ENCODE measurements at places on chromosomes 6 and 20.

- no peak for DNase-seq
Measured at GRCh38 chr20:22808628-22809027, 224.3 kb upstream of the FOXA2 start.

DNA sequence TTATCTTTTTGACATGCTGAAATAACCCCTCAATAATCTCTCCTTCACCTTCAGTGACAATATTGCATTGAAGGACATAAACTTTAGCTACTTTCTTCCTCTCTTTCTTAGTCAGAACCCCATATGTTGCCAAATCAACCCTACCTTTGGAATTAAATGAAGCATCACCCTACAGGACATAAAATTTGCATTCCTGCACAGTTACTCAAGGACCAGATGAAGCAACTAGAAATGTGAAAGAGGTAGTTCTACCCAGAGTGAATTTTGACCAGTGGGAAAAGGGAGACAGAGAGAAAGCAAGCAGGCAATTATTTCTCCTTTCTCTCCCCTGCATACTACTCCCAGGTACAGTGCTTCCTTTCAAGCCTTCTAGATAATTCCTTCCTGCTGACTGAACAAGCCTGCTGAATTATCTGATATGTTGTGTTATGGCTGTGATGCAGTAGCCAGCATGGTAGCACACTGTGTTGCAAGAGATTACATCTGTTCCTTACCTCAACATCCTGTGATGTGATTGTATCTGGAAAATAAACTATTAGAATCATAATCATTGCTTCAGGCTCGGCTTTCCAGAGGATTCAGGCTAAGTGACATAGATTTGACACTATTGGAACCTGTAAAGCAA is 16.6 kb downstream of the TENT5A start:
- no peak for DNase-seq

DNA sequence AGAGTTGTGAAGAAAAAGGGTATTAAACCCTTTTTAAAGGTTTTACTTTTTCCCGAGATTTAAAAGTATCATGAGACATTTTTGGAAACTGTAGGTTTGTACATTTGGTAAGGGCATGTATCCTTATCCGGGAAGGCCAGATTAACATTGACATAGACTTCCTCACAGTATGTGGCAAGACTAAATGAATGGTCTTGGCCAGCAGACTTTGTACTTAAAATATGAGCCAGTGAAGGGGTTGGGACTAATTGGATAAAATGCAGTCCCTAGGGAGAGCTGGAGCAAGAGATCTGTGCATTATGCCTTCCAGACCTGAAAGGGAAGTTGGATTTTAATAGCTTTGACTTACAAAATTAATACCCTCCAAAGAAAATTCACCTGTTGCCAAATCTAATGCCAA is 60.4 kb upstream of the CCN2 start:
- no peak for DNase-seq

DNA sequence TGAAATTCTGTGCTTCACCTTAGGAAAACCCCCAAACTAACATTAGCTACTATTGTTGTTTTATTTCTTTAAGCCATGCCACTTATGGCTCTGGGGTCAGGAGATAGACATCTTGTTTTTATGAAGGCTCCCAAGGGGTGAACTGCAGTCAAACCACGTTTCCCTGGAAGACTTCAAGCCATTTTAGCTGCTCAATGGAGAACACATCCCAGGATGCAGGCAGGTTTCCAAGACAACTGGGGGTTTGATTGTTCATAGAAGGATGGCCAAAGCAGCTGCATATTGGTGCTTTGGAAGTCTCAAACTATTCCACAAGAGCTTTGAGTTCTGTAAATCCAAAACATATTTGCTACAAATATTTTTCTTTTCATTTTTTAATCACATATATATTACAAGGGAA is 818.0 kb downstream of the MAFB start:
- DNase-seq: no peak

DNA sequence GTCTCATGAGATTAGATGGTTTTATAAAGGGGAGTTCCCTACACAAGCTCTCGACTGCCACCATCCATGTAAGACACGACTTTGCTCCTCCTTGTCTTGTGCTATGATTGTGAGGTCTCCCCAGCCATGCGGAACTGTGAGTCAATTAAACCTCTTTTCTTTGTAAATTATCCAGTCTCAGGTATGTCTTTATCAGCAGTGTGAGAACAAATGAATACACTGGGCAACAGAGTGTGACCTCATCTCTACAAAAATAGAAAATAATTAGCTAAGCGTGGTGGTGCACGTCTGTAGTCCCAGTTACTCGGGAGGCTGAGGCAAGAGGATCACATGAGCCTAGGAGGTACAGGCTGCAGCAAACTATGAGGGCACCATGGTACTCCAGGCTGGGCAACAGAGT is 51.3 kb downstream of the MDN1 start:
- no peak for DNase-seq

DNA sequence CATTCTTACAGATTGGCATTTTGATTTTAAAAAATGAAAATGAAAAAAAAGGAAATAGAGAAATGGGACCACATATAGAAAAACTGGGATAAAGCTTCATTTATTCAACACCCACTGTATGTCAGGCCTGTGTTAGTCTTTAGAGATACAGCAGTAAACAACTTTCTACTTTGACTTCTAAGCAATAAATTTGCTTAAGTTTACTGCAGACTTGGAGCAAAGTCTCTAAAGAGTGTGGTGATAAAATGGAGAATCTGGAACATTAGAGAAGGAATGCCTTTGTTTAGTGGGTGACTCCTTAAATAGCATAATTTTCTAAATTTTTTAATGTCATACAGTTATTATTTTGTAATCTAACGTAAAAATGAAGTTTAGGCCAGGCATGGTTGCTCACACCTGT is 80.7 kb upstream of the CNKSR3 start:
- DNase-seq: no peak

DNA sequence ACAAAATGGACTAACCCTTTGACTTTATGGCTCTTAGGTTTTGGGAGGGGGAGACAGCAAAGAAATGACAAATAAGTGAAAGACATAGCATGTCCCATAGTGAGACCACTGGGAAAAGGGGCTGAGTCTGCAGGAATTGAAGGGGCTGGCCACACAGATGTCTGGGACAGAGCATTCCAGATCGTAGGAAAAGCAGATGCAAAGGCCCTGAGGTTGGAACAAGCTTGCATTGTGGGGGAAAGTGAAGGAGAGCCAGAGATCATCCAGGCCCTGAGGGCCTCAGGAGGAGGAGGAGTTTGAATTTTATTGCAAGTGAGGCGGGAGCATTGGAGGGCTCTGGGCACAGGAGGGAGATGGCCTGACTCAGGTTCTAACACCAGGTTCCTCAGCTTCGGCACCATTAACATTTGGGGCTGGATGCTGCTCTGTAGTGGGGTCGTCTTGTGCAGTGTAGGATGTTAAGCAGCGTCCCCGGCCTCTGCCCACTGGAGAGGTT is 97.5 kb downstream of the CEBPB start:
- DNase-seq: no peak

GRCh38 chr20:22703843-22704242 is 119.5 kb upstream of the FOXA2 start:
- DNase-seq: no peak

GRCh38 chr6:78615430-78615904 is 251.9 kb upstream of the IRAK1BP1 start:
- no peak for DNase-seq

- no peak for DNase-seq
Measured at GRCh38 chr20:45426320-45427016, 10.5 kb downstream of the PIGT start.

- peak; percentile 77 for DNase-seq
Measured at GRCh38 chr6:157322792-157323254, 496 bp downstream of the TMEM242 start.

DNA sequence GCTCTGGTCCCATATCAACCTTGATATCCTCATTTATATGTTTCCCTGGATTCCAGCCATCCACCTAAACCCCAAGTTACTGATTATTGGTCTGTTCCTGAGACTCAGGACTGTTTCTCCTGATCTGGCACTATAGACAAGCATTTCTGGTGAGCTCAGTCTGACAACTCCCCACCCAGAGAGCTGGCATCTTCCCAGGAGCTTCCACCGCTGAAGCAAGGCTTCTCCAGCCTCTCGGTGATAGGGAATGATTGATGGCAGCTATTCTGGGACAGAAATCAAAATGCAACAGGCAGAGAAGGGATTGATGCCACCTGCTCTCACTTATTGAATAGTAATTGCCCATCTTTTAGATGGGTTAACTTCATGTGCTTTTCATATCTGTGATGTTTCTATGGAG is 169.7 kb upstream of the GGTLC1 start:
- DNase-seq: no peak

GRCh38 chr6:153613719-153614455 is 425.2 kb upstream of the OPRM1 start:
- no peak for DNase-seq

GRCh38 chr6:43733471-43734293 is 36.3 kb upstream of the VEGFA start:
- no peak for DNase-seq

- no peak for DNase-seq
Measured at GRCh38 chr6:107124934-107125348, 9.6 kb upstream of the BEND3 start.

DNA sequence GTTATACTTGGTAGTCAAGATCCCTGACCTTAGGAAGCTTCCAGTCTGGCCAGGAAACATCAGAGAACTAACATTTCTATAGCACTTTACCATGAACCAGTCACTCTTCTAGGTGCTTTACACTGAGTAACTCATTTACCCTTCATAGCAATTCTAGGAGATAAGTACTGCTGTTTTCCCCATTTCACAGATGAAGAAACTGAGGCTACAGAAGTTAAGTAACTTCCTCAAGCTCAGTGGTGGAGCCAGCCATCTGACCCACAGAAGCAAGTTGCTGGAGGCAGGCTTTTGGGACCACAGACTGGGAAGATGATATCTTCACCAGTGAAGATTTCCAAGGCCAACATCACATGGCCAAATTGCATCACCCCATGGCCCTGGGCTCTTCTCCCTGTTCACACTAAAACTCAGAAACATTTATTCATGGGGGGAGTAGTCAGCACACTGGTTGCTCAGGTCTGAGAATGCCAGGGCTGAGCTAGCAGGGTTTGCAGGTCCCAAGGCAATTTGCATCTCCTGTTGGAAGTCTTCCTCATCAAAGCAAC is 70.3 kb downstream of the UNC5CL start:
- DNase-seq: no peak

DNA sequence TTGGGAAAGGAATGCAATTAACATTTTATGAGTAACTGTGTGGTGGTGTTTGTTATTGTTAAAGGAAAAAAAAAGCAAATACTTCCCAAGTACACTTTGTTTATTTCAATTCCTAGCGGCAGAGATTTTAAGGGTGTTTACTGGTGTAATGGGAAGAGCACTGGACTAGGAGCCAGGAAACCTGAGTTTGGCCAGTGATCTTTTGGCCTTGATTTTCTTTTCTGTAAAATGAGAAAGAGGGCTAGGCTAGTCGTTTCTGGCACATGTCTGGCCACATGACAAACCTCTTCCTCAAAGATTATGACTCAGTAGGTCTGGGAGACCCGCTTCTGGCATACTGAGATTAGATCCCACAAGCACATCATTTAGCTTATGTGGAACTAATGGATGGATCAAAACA is 428.1 kb upstream of the NOX3 start:
- no peak for DNase-seq

- no peak for DNase-seq
Measured at GRCh38 chr6:25062070-25062811, 126.5 kb upstream of the RIPOR2 start.

DNA sequence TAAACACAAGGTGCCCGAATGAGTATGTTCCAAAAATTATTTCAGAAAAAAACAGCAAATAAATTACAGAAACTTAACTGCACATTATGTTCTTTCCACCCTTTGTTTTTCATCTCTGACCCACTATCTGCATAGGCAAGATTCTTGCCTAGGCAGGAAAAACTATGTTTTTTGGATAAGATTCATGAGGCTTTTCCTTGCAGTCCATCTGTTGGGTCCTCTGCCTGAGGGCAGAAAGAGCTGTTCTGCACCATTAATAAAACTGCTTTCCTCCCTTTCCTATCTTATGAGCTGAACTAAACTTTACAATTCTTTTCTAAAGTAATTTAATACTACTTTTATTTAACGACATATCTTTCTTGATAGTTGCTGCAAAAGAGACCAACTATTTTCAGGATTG is 21.1 kb downstream of the ENPP1 start:
- DNase-seq: no peak

- DNase-seq: no peak
Measured at GRCh38 chr6:43838276-43839036, 68.4 kb downstream of the VEGFA start.

DNA sequence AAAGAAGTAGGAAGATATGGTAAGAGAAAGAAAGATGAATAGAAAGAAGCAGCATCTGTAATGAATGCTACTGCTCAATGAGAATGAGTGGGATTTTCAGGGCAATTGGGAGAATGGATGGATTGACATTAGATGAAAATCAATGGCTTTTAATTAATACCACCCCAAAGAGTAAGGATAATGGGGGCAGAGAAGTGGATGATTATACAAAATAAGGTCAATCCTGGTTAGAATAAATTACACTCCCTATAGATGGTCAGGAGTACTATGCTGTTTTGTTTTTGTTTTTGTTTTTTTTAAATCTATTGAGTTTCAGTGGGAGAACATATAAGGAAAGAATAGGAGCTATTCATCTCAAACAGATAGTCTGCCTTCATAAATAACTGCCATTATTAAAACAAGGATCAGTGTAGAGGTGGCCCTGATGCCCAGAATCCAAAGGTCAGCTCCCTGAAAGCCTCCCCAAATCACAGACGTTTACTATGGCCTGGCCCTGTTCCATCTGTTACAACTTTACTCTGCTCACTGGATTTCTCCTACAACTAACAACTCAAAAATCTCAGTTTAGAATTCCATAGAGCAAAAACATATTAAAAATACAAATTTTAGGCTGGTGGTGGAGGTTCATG is 535.4 kb upstream of the NRSN1 start:
- DNase-seq: no peak

GRCh38 chr20:8805737-8806442 is 263.0 kb upstream of the PLCB4 start:
- DNase-seq: no peak

DNA sequence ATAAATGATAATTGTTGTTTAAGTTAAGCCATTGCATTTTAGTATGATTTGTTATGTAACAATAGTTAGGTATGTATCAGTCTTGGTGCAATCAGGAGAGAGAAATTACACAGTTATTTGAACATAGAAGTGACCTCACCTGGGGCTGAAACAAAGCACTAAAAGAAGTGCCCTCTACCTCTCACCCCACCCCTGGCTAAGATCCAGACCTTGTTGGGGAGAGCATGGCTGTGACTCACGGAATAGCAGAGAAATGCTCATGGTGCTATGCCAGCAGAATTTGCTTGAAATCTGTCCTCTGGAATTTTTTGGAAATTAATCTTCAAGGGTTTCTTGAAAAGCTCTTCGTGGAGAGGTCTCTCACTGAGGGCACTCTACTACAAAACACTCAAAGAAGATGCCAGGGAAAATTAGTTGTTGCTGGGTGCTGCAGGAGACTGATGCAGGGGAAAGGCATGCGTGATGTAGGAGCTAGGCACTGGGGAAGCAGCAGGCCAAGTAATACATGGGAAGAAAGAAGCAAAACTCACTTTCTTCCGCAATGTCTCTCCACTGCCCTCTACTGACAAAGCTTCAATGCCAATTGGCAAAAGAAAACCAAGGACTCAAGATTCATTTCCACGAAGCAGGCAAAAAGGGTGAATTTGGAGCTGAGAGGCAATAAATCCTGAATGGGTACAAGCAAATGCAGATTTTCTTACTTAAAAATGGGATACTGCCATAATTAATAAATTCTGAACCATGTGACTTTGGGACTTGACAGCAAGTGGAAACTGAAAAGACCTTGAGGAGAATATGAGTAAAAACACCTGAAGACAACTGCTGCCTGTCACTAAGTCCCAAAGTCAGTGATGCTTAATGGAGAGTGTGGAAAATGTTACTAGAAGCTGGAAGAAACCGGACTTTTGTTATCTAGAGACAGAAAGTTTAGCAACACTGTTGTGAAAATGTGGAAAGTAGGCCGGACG is 136.3 kb upstream of the ZNF184 start:
- DNase-seq: no peak

Data from stimulated activated CD4-positive, alpha-beta T cell treated with anti-CD3 and anti-CD28 coated beads, Interleukin-12 subunit alpha, Interleukin-12 subunit beta, amount 100 ng/mL, for 24 hours (primary cell).